Cerebellum (tissue), 4 donors: ENCODE measurements at places on chromosomes 6 and 20. TPM values are rescaled to one million over a fixed set of nuclear protein-coding genes. Genes with fewer than 3 reads are reported as not detected.

The TRIM10 gene
- total RNA-seq = 0.36 TPM

The LY6G6D gene
- total RNA-seq = not detected

The PLA2G7 gene
- 5.8 TPM for total RNA-seq

DNA sequence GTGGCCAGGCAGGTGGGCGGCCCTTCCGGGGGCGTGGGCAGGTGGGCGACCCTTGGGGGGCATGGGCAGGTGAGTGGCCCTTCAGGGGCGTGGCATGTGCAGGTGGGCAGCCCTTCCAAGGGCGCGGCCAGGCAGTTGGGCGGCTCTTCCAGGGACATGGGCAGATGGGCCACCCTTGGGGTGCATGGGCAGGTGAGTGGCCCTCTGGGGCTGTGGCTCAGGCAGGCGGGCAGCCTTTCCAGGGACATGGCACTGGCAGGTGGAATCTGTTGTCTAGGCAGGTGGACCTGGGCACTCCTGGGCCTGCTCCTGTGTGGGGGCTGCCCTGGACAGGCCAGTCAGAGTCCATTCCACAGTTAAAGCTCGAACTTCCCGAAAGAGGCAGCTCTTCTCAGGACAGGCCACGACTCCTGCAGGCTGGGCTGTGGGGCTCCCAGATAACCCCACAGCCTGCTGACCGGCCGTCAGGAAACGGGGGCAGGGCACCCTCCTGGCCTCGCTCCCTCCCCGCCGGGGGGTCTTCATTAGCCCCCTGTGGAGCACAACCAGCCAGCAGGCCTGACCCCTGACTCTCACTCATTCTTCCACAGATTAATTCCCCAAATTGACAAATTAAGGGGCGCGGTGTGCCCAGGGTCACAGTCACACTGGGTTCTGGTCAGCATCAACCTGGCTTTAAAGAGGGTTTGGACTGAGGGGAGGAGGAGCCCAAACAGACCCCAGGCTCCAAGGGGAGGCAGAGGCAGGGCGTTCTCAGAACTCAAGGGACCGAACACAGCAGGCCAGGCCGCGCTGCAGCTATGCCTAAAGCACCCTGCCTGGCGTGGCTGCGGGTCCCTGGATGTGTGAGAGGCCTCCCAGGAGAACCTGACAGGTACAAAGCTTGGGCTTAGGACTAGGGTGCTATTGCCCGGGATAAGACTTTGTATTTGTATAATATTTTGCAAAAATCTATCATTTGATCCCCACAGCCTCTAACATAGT lies 130.0 kb downstream of the DLL1 start:
- DNase-seq = no peak

- DNase-seq = no peak
These were observed 196.8 kb upstream of the NRSN1 start for GRCh38 chr6:23929201-23929600.

DNA sequence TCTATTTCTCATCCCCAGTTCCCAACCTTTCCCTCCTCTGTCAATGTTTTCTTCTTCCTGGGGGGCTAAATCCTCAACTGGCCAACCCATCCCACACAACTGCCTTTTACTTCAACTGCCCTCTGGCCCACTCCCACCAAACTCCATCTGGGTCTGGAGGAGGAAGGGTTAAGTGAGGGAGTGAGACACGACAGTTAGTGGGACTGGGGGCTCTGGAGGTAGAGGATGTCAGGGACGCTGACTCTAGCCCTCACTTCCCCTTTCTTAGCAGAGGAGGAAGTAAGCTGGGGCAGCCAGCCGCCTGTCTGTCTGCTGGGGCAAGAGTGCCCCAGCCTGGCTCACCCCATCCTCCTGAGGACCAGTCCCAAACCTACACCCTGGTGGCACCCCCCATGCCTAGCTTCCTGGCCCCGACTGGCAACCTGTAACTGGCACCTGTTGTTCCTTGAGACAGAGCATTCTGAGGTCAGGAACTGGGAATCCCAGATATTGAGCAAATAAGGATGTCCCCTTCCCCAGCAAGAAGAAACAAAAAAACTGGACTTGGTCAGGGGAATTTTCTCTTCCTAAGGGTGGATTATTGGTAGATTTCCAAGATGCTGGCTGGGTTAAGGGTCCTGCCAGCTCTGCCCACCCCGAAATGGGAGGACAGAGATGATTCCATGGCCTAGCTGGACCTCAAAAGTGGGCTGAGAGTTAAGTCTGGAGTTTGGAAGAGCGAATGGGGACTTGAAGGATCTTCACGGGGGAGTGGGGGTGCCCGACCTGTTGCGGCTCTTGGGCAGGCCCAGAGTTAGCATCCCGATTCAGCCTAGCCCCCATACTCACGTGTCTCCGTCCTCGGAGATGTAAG lies 971 bp downstream of the NFKBIE start:
- no peak for DNase-seq

GRCh38 chr6:39347906-39348585 lies 25.5 kb upstream of the KCNK16 start:
- DNase-seq = peak; percentile 52

The PLN gene
- total RNA-seq = 0.45 TPM

The RIN2 gene
- 37.4 TPM for total RNA-seq

- DNase-seq = peak; percentile 53
These were observed 14.6 kb upstream of the CFAP206 start for GRCh38 chr6:87393026-87393622.

- no peak for DNase-seq
These were observed 57.4 kb downstream of the STMND1 start for GRCh38 chr6:17159240-17159639.

DNA sequence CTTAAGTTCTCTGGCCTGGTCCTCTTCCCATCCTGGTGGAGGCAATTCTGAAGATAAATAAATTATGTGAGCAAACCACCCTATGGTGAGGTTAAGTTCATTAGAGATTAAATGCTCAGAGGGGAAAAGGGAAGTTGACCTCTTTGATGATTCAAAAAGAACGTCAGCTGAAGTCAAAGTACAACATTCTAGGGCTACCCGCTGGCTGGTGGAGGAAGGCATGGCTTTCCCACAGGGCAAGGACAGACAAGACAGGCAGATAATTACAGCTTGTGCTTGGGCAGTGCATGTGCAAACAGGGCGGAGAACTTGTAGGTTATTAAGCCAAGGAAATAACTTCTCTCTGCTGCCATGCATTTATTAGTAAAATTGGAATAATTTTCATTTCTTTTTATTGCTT lies 91.0 kb upstream of the SLC24A3 start:
- DNase-seq = no peak

GRCh38 chr6:3918469-3918868 lies 69.3 kb downstream of the FAM50B start:
- no peak for DNase-seq

The C20orf202 gene
- total RNA-seq = 0.18 TPM

The LINC00237 gene
- 0.45 TPM for total RNA-seq

DNA sequence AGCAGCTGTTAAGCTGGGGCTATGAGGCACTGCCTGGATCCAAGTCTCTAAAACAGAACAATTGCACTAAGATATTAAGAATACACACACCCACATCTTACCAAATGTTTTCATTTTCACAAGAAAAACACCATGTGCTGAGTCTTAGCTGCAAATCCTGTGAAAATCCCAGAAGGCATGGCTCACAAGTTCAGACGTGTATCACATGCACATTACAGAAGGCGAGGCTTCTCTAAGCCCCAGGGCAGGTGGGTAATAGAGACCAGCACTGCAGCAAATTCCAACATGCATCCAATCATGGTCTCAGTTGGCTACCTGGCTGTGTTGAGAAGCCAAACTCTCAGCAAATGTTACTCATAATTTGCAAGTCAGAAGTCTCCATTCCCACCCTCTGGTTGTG lies 16.2 kb upstream of the CST3 start:
- no peak for DNase-seq

The CCN2 gene
- total RNA-seq = 8.5 TPM
